ENCODE measurements at places on chromosomes 4 and X. TPM values are rescaled to one million over a fixed set of nuclear protein-coding genes. Genes with fewer than 3 reads are reported as not detected.
A peak's percentile ranks its signal among the peaks of the same experiment; 100 is the strongest.

Gene GAGE12F
- not detected for total RNA-seq

Gene NPFFR2
- not detected for total RNA-seq

Gene SLC25A6
- total RNA-seq = 203 TPM

Gene THAP9
- total RNA-seq = 3.3 TPM

Gene FOXO4
- total RNA-seq = 6.8 TPM

Gene TCEAL3
- 13.0 TPM for total RNA-seq

- H3K27me3 ChIP-seq = peaks cover 6% of the 10 kb centered on the region
- DNase-seq = no peak
- no peaks in the 10 kb centered on the region for H3K36me3 ChIP-seq
- no peak overlapping the region for H3K27ac ChIP-seq
- no peaks in the 10 kb centered on the region for H3K4me1 ChIP-seq
- H3K4me3 ChIP-seq = no peak overlapping the region
Observed at GRCh38 chrX:71171110-71171801, 26.6 kb downstream of the NLGN3 start.

DNA sequence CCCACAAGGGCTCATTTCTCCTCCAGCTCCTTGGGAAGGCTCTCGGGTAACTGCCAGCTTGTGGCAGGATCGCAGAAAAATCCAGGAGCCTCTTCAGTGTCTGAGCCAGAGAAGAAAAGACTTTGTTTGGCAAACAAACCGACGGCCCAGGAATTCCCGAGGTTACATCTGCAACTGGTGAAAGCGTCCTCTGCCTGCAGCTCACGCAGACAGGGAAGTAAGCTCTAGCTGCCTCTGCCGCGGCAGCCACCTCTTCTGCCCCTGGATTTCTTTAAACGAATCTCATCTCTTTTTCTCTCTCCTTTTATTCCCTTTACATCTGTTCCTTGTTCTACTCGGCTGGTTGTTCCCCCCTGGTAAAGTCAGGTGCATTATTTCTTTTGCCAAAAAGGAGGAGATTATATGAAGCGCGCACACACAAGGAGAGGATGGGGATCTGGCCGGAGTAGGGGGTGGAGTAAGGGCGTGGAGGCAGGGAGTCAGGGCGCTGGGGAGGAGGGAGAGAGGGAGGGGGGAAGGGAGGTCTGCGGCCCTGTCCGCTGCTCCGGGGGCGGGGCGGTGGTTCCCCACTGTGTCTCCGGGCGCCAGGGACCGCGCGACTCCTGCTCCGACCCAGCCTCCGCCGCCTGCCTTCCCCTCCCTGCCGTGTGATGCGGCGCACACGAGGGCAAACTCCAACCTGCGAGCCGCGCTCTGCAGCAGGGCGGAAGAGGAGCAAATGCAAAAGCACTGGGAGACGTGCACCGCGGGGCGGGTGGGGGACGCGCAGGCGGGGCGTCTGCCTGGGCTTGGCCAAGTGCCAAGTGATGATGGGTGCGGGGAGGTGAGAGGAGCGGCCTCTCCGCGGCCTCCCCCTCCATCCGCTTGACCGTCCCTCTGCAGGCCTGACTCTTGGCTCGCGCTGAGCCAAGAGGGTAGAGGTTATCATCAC lies at the start of gene DCHS2:
TSS of gene DCHS2 (minus strand) at position 459 of the 931 bp plus-strand sequence. CDS start at position 15, 444 bp downstream.
- H3K4me3 ChIP-seq = no peak within 1 kb of the TSS
- no peak within 1 kb of the TSS for H3K27ac ChIP-seq
- H3K36me3 ChIP-seq = no peaks in the 10 kb centered on the region

- no peak overlapping the region for H3K27ac ChIP-seq
- H3K4me3 ChIP-seq = no peak overlapping the region
- no peaks in the 10 kb centered on the region for H3K4me1 ChIP-seq
- no peaks in the 10 kb centered on the region for H3K27me3 ChIP-seq
Observed at GRCh38 chr4:148120216-148120615, 322.0 kb downstream of the NR3C2 start.

DNA sequence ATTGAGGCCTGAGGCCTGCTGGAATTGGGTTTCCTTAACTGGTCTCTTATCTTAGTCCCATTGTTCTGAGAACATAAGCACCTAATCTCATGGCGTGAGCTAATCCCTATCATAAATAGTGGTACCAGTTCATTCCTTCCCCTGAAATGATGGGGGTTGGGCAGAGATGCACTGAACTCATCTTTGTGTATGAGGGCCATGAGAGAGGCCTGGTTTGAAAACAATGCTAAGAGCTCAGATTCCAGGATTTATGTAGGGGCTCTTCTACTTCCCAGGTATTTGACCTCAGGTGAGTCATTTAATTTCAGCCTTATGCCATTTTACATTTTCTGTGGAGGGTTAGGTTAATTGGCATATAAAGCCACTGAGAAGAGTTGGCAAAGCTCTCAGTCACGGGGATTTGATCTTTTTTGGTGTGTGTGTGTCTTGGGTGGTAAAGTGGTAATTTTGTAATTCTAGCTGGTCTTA lies 4.4 kb downstream of the RBM3 start:
- H3K27ac ChIP-seq = no peak overlapping the region
- no peaks in the 10 kb centered on the region for H3K27me3 ChIP-seq
- H3K36me3 ChIP-seq = peaks cover 36% of the 10 kb centered on the region
- no peak for DNase-seq
- H3K4me3 ChIP-seq = no peak overlapping the region

DNA sequence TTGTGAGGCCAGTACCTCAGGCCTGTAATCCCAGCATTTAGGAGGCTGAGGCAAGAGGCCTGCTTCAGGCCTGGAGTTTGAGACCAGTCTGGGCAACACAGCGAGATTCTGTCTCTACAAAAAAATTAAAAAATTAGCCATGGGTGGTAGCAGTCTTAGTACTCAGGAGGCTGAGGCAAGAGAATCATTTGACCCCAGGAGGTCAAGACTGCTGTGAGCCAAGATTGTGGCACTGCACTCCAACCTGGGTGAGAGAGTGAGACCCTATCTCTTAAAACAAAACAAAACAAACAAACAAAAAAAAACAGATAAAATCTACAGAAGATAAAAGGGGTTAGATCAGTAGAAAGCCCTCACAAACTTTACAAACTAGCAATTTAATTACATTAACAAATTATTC lies 80.7 kb downstream of the MAB21L2 start:
- peaks cover 3% of the 10 kb centered on the region for H3K4me1 ChIP-seq
- H3K4me3 ChIP-seq = no peak overlapping the region
- no peak for DNase-seq
- no peaks in the 10 kb centered on the region for H3K36me3 ChIP-seq

- DNase-seq = no peak
- H3K4me1 ChIP-seq = peaks cover 23% of the 10 kb centered on the region
- peak overlapping the region; percentile 83 for H3K27ac ChIP-seq
- no peak overlapping the region for H3K4me3 ChIP-seq
- H3K36me3 ChIP-seq = no peaks in the 10 kb centered on the region
Observed at GRCh38 chrX:15749642-15750610, 11.9 kb downstream of the CA5B start.

DNA sequence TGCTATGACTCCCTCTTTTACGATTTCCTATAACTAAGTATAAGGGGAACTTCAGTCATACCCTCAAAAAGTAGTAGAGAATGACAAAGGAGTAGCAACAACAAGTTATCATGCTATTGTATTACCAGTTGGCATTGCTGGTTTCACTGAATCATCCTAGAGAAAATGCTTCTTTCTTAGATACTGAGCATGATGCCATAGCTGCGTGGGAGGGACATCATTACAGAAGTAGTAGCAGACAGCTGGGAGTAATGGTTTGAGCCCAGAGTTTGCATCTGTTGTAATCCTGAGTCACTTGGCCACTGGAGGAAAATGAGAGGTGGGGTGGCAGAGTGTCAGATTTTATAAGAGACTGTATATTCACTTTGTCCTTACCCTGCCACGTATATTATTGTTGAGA lies 38.6 kb downstream of the MTMR1 start:
- peak; percentile 90 for DNase-seq
- peak overlapping the region; percentile 88 for H3K27ac ChIP-seq
- no peak overlapping the region for H3K4me3 ChIP-seq
- peaks cover 17% of the 10 kb centered on the region for H3K36me3 ChIP-seq

- H3K36me3 ChIP-seq = no peaks in the 10 kb centered on the region
- H3K4me1 ChIP-seq = no peaks in the 10 kb centered on the region
- no peak overlapping the region for H3K4me3 ChIP-seq
Observed at GRCh38 chr4:27490766-27491165, 630.1 kb downstream of the STIM2 start.

DNA sequence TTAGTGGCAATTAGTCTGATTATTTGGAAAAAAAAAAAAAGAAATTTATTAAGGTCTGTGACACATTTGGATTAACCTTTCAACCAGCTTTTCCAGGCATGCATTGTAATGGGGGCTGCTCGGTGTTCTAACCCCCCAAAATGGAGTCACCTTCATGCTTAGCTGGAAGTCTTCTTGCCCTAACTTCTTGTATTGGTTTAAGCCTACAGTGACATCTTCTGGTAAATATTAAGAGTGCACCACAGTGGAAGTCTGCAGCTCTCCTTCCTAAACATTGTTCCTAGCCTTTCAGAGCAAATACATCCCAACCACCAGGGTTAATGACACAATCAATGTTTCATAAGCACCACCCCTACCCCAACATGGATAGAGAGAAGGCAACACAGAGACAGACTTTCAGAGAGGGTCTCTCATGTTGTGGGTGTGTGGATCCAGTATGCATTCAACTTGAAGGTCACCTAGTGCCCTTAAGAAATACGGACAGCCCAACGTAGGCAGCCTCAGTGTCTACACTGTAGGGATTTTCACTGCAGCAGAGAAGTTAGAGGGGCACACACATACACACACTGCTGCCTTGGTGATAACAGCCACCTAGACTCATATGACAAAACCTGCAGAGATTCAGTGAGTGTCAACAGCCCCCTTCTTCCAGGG lies 142.9 kb upstream of the MBNL3 start:
- DNase-seq = no peak
- H3K36me3 ChIP-seq = no peaks in the 10 kb centered on the region
- no peak overlapping the region for H3K27ac ChIP-seq
- no peak overlapping the region for H3K4me3 ChIP-seq
- H3K27me3 ChIP-seq = peaks cover 41% of the 10 kb centered on the region

- peak overlapping the region; percentile 81 for H3K27ac ChIP-seq
- H3K27me3 ChIP-seq = no peaks in the 10 kb centered on the region
- DNase-seq = peak; percentile 90
- peaks cover 20% of the 10 kb centered on the region for H3K4me1 ChIP-seq
- H3K36me3 ChIP-seq = no peaks in the 10 kb centered on the region
- peak overlapping the region; percentile 88 for H3K4me3 ChIP-seq
Observed at GRCh38 chr4:41216294-41217019, 2.1 kb upstream of the APBB2 start.

- H3K36me3 ChIP-seq = no peaks in the 10 kb centered on the region
- no peaks in the 10 kb centered on the region for H3K4me1 ChIP-seq
- no peak overlapping the region for H3K27ac ChIP-seq
- DNase-seq = no peak
- no peaks in the 10 kb centered on the region for H3K27me3 ChIP-seq
- no peak overlapping the region for H3K4me3 ChIP-seq
Observed at GRCh38 chr4:174274436-174274835, 9.0 kb downstream of the FBXO8 start.

GRCh38 chrX:136200466-136200865 lies 50.7 kb downstream of the MAP7D3 start:
- DNase-seq = no peak
- no peaks in the 10 kb centered on the region for H3K36me3 ChIP-seq
- peak overlapping the region; percentile 68 for H3K27ac ChIP-seq
- peaks cover 2% of the 10 kb centered on the region for H3K27me3 ChIP-seq
- H3K4me1 ChIP-seq = peaks cover 42% of the 10 kb centered on the region

DNA sequence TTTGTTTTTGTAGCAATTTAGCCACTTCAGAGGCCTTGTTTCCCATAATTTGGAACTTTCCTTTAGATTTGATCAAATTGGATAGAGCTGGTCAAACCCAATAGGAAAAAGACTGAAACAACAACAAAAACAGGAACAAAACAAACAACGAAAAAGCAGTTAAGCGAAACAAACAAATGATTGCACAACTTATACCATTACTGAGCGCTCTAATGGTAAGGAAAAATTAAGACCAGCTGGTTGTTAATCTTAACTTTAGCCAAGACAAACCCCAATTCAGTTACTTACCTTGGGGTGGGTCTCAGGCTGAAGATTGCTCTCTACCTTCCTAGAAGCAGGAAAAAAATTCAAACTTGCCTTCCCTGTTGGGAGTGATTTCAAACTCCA lies 38.3 kb downstream of the SPCS3 start:
- H3K27ac ChIP-seq = no peak overlapping the region
- H3K4me3 ChIP-seq = no peak overlapping the region
- H3K36me3 ChIP-seq = no peaks in the 10 kb centered on the region
- H3K27me3 ChIP-seq = no peaks in the 10 kb centered on the region
- no peak for DNase-seq

DNA sequence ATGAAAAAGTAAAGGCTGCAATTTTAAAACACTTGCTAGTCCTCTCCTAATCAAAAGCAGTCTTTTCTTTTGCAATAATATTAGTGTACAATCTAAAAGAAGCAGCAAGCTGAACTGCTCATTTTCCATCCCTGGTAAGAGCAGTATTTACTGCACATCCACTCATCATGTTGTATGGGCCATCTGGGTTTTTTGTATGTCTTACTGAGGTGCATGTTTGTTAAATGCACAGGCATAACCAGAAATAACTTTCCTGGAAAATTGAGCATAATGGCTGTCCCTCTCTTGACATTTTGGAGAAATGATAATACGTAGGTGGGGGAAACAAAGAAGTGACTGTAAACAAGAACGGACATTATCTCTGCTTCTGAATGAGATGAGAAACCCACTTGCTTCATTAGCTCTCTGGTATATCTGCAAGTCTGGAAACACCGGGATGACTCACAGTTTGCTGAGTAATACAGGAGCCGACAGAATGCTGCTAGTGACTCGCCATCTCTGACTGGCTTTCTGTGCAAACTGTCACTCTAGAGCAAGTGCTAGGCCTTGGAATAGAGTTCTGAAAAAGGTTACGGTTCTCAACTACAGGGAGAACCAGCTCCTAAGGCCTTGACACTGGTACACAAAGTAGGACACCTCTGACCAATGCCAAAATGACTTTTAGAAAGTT lies 85.7 kb upstream of the MTM1 start:
- no peaks in the 10 kb centered on the region for H3K27me3 ChIP-seq
- no peak overlapping the region for H3K27ac ChIP-seq
- DNase-seq = no peak
- H3K36me3 ChIP-seq = no peaks in the 10 kb centered on the region
- H3K4me1 ChIP-seq = peaks cover 3% of the 10 kb centered on the region
- H3K4me3 ChIP-seq = no peak overlapping the region

GRCh38 chr4:111957997-111958396 lies 187.3 kb upstream of the FAM241A start:
- H3K4me1 ChIP-seq = no peaks in the 10 kb centered on the region
- no peak for DNase-seq
- H3K36me3 ChIP-seq = no peaks in the 10 kb centered on the region
- H3K27me3 ChIP-seq = no peaks in the 10 kb centered on the region
- H3K27ac ChIP-seq = no peak overlapping the region

- no peak overlapping the region for H3K27ac ChIP-seq
- peaks cover 12% of the 10 kb centered on the region for H3K27me3 ChIP-seq
- H3K36me3 ChIP-seq = no peaks in the 10 kb centered on the region
- H3K4me1 ChIP-seq = no peaks in the 10 kb centered on the region
- no peak overlapping the region for H3K4me3 ChIP-seq
Observed at GRCh38 chr4:74738464-74739143, 55.7 kb downstream of the BTC start.

GRCh38 chrX:136747003-136747986 lies 33.4 kb downstream of the ARHGEF6 start:
- DNase-seq = no peak
- H3K36me3 ChIP-seq = no peaks in the 10 kb centered on the region
- H3K27ac ChIP-seq = no peak overlapping the region
- no peak overlapping the region for H3K4me3 ChIP-seq

- H3K27me3 ChIP-seq = no peaks in the 10 kb centered on the region
- no peaks in the 10 kb centered on the region for H3K36me3 ChIP-seq
- no peak for DNase-seq
- no peak overlapping the region for H3K27ac ChIP-seq
Observed at GRCh38 chr4:125679989-125680388, 365.2 kb downstream of the FAT4 start.

Data from osteoblast (primary cell).